Astrocyte (in vitro differentiated cells and primary cell): ENCODE measurements at places on chromosomes 7 and 10. TPM values are rescaled to one million over a fixed set of nuclear protein-coding genes. Genes with fewer than 3 reads are reported as not detected.

The LRRC61 gene
- 0.24 and 0.45 TPM in 2 replicates for total RNA-seq

The CPXM2 gene
- 5.2 and 5.5 TPM in 2 replicates for total RNA-seq

DNA sequence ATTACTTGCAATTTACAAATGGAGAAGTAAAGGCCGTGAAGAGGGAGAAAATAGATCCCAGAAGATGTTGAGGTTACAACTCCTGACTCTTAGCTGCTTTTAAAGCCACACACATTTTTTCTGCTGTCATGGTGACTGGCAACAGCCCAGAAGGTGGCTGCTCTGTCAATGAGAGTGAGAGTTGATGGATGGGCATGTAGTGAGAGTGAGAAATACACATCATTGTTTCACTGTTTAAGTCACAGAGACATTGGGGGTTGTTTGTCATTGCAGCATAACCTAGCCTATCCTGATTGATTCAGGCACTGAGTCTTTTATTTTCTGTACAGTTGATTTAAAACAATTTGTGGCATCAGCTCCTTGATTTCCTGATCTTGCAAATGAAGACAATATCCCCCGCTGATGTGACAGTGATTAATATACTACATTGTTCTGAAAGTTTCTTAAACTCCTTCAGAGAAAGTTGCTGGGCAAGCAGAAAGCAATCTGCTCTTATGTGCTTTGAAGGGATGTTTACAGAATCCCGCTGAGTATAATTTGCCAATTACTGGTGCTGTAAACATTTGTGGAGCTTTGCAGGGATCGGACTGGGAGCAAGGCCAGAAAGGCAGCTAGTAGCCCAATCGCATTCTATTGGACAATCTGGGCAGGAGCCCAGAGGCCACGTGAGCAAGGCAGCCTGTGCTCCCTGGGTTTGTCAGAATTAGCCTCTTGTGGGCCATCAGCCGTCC is 229.6 kb downstream of the PRPF18 start:
- peak; percentile 80 for DNase-seq

DNA sequence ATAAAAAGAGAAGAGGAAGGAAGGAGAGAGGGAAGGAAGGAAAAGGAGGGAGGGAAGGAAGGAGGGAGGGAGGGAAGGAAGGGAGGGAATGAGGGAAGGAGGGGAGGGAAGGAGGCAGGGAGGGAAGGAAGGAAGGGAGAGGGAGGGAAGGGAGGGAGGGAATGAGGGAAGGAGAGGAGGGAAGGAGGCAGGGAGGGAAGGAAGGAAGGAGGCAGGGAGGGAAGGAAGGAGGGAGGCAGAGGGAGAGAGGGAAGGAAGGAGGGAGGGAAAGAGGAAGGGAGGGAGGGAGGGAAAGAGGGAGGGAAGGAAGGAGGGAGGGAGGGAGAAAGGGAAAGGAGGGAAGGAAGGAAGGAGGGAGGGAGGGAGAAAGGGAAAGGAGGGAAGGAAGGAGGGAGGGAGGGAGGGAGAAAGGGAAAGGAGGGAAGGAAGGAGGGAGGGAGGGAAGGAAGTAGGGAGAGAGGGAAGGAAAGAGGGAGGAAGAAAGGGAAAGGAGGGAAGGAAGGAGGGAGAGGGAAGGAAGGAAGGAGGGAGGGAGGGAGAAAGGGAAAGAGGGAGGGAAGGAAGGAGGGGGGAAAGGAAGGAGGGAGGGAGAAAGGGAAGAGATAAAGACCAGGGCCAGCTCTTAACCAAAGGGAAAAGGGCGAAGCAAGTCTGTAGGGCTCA is 5.7 kb upstream of the LAT2 start:
- DNase-seq: no peak

GRCh38 chr7:66362136-66362535 is 157.0 kb downstream of the TPST1 start:
- no peak for DNase-seq

GRCh38 chr7:98329791-98330373 is 48.4 kb downstream of the BRI3 start:
- DNase-seq: peak; percentile 86

- DNase-seq: no peak
Observed at GRCh38 chr10:100114976-100115770, 33.5 kb upstream of the CPN1 start.

GRCh38 chr7:131653418-131654248 is 97.2 kb upstream of the PODXL start:
- no peak for DNase-seq

- peak; percentile 95 for DNase-seq
Observed at GRCh38 chr7:82183634-82184033, 259.9 kb downstream of the CACNA2D1 start.

DNA sequence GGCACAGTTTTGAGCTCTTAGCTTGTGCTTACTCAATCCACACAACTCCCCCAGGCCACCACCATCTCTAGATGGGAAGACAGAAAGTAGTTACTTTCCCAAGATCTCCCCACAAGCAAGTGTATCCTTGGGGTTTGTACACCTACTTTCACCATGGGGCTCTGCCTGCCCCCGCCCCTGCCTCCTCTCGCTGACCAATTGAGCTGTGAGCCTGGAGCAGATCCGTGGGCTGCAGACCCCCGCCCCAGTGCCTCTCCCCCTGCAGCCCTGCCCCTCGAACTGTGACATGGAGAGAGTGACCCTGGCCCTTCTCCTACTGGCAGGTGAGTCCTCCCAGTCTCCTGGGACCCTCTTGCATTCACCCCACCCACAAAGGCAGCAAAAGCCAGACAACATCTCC is 2.0 kb downstream of the FXYD4 start:
- no peak for DNase-seq
